Body of pancreas (tissue), 4 donors: ENCODE measurements at places on chromosomes 16 and 17.

- peak; percentile 64 for DNase-seq
Measured at GRCh38 chr17:77096570-77097214, 44.1 kb upstream of the SEC14L1 start.

- DNase-seq = no peak
Measured at GRCh38 chr16:14531613-14532012, 98.4 kb downstream of the PARN start.

GRCh38 chr16:11946433-11946832, 4.6 kb upstream of the NPIPB2 start:
- no peak for DNase-seq

DNA sequence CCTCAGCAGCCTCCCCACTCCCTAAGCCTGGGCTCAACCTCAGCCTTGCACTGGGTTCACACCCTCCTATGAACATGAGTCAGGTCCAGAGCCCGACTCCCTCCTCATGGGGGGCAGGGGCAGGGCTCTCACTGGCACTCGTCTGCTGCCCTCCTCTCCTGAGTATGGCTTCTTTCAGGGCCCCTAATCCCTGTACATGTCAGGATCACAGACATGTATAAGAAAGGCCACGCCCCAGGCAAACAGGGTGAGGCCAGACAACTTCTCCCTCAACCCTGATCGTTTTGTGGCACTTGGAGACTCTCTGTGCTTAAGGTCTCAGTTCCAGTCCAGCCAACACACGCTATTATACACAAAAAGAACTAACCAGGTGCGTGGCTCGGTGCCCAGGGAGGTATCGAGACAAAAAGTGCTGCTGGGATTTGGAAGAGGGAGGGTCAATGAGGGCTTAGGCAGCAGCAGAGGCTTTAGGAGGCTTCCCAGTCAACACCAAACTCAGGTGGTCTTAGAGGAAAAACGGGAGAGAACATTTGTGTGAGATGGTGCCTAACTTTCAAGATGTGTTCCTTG, 45.2 kb downstream of the CMTM3 start:
- DNase-seq = no peak
